Mucosa of descending colon (tissue), 3 donors: ENCODE measurements at places on chromosomes 7 and 10. TPM values are rescaled to one million over a fixed set of nuclear protein-coding genes. Genes with fewer than 3 reads are reported as not detected.
A peak's percentile ranks its signal among the peaks of the same experiment; 100 is the strongest.

Gene ADARB2
- total RNA-seq = 4.2 TPM

Gene TACC2
- 170 TPM for total RNA-seq

DNA sequence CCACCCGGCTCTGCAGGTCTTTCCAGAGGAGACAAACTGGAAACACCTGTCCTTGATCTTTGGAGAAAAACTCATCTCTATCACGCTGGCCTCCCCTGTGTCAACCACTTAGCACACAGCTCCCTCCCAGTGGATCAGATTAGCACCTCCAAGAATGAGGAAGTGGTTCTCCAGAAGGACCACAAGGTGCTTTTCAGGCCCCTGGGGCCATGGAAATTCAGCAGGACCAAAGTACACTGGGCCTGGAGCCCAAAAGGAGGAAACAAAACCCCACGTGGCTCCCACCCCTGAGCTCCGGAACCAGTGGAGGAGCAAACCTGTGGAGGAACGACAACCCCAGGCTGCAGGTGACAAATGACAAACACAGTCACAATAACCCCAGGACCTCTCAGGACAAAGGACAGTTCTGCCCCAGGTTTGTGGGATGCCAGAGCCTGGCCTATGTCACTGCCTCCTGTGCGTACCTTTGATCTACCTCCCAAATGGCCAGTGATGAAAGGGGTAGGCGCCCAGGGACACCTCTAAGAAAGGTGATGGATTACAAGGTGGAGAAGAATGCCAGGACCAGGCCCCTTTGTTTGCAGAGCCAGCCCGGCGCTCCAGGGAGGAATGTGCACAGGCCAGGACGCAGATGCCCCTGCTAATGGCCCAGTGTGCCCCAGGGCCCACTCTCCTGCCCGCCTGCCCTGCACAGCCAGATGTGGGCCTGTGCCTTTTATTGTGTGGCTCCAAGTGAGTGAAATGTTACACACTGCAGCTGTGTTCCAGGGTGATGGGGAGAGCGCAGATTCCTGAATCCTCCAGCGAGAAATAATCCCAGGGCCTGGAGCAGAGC, 5.7 kb downstream of the TNS3 start:
- DNase-seq = peak; percentile 75

DNA sequence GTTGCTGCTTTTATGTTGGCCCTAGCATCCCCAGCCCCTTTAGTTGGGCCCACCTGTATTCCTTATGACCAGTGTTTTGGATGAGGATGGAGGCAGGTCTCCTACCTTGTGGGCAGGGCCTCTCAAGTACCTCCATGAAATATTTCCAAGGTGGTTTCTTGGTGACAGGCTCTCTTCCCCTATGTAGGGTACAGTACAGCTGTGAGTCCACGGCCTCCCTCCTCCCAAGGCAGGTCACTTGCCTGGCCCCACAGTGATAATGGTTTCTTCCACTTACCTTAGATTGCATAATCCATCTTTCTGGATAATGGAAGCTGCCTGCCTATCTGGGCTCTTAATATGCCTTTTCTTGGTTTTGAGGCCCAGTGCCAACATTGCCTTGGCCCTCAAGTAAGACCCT, 110.4 kb downstream of the NT5C2 start:
- DNase-seq = no peak

- no peak for DNase-seq
Observed at GRCh38 chr7:66078067-66078466, 2.4 kb downstream of the ASL start.

- DNase-seq = peak; percentile 25
Observed at GRCh38 chr7:43869867-43870240, 537 bp upstream of the MRPS24 start.
